ENCODE measurements at places on chromosomes 1 and 21.

DNA sequence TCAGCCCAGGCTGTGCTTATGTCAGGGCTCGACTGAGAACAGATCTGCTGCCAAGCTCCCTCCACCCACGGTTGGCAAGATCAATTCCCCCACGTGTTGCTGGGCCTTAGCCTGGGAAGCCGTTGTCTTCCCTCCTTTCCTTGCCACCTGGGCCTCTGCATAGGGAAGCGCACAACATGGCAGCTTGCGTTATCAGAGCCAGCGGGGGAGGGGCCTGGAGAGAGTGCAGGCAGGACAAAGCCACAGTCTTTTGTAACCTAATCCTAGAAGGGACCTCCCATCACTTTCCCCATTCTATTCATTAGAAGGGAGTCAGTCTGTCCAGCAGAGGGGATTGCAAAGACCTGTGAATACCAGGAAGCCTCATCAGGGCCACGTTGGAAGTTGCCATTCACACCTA, 17.0 kb upstream of the IGSF21 start:
- DNase-seq = no peak

GRCh38 chr1:214276786-214277185, 4.2 kb upstream of the SMYD2 start:
- DNase-seq = no peak

DNA sequence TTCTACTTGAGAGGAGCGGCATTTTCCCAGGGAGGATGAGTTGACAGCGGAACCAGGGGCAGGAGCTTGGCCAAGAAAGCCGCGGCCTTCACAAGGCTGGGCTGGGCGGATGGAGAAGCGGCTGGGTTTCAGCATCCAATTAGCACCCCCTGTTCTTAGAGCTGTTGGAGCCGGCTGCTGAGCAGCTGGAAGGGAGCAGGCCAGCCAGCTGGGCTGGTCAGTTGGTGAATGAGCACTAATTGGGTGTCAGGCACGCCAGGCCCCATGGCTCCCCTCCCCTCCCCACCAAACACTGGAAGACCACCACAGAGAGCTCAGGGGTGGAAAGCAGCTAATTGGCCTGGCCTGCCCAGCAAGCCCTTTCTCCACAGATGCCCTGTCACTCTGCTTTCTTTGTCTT, 245.6 kb downstream of the RRAGC start:
- DNase-seq = no peak

- DNase-seq = no peak
Observed at GRCh38 chr1:29883411-29883832, 647.1 kb downstream of the PTPRU start.

DNA sequence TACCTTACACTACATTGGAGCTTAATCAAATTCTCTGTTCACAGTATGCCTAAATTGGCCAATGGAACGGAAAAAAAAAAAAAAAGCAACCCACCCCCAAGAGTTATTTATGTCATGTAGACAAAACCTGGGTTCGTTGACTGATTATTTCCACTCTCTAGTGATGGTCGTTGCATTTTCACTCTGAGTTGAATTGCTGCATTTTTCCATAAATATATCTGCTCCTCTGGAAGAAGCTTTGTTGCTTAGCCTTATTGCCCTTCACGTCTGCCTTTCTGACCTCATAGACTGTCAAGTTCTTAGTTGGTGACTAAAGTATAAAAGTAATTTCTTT, 90.2 kb upstream of the RUNX1 start:
- DNase-seq = peak; percentile 14

- DNase-seq = no peak
Observed at GRCh38 chr1:175307160-175307559, 114.6 kb upstream of the KIAA0040 start.

GRCh38 chr1:206925106-206925736, 3.5 kb upstream of the FCMR start:
- no peak for DNase-seq

DNA sequence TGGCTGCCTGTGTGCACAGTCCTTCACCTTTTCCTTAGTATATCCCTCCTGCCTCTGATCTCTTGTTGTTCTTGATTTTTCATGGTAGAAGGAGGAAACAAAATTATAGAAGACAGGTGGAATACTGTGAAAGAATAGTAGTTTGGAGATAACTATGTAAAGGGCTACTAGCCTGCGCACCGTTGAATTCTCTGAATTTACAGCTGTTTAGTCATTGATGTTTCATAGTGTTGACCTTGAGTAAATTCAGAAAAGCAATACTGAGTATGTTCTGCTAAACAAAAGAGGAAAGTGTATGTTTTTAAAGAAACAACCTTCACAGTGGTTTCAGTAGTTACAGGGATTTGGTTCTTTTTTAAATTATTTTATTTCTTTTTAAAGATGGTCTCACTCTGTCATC, 18.1 kb downstream of the CAMTA1 start:
- DNase-seq = no peak

All from stimulated activated CD4-positive, alpha-beta T cell treated with anti-CD3 and anti-CD28 coated beads, Interleukin-2, amount 100 ng/mL, for 4 hours (primary cell).